HFFc6 (cell line): ENCODE measurements at places on chromosomes 3 and 15.

DNA sequence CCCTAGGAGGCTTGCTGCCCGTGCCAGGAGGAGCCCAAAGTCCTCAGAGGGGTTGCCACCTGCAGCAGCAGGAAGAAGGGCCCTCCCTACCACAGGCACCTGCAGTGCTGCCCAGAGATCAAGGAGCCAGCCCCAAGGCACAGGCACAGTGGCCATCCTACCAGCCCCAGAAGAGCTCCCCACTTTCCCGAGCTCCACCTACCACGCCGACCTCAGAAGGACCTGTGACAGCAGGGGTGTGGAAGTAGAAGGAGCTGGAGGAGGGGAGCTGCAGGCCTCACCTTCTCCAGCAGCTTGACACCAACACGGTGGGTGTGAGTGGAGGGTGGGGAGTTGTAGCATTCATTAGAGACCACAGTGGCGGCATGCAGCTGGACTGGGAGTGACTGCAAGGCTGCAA lies 485.8 kb downstream of the GABRG3 start:
- DNase-seq: no peak

DNA sequence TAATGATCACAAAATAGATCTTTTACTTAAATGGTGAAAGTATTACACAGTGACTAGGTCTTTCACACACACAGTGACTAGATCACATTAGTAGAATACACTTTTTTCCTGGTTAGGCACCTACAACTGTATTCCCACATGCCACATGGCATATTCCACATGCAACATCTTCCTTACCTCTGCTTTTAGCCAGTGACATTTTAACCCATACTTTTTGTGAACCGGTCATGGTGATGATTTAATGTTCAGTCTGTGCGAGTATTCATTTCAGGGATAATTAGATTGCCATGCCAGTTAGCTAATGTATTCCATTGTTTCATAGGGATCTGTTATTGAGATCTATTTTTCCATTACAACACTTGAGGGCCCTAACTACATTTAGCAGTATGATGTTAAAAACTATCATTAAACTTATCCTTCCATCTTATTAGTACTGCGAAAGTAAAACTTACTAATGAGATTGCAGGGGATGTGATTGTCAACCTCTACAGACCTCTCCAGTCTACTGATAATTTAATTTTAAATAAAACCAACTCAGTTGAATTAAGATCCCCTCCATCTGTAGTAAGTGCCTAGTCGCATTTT lies 28.3 kb downstream of the TSEN2 start:
- no peak for DNase-seq

- DNase-seq: no peak
Measured at GRCh38 chr3:194107107-194107506, 28.8 kb upstream of the HES1 start.

DNA sequence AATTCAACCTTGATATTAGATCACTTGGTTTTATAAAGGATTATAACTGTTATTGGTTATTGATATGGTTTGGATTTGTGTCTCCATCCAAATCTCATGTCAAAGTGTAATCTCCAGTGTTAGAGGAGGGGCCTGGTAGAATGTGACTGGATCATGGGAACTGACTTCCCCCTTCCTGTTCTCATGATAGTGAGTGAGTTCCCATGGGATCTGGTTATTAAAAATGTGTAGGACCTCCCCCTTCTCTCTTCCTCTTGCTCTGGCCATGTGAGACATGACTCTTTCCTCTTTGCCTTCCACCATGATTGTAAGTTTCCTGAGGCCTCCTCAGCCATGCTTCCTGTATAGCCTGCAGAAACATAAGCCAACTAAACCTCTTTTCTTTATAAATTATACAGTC lies 136.0 kb upstream of the UBE2E2 start:
- DNase-seq: no peak

GRCh38 chr3:130853581-130853980 lies 40.3 kb upstream of the ATP2C1 start:
- DNase-seq: no peak

DNA sequence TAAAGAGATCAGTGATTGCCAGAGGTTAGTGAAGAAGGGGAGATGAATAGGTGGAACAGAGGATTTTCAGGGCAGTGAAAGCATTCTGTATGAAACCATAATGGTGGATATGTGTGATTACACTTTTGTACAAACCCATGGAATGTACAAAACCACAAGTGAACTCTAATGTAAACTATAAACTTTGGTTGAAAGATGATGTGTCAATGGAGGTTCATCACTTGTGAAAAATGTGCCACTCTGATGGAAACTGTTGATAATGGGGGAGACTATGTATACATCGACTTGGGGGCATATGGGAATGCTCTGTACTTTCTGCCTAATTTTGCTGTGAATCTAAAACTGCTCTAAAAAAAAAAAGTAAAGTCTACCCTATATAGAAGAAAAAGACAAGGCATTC lies 68.7 kb upstream of the ARHGEF3 start:
- DNase-seq: peak; percentile 38

DNA sequence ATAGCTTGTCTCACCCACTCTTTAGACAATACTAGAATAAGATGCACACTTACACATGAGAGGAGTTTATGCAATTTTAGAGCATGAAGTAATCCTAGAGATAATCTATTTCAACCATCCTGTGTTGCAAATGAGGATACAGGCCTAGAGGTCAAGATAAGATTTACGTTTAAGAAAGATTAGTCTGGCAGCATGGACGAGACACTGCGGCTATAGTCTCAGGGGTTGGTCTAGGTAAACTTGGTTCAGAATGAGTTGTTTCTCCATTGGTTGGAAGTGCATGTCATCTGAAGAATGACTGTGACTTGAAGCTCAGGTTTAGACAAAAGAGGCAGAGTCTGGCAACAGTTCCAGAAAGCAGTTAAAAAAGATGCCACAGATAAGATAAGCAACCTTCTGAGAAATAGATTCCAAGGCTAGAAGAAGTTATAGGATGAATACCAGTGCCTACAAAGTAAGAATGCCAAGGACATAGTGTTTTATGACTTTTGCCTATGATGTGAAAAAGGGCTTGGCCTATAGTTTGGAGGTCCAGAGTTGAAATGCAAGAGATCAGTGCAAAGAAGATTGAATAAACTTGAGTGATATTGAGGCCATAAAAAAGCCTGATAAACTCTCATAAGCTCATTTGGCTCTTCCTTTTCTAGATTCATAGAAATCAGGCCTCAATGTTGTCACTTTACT lies 631.0 kb downstream of the SQOR start:
- DNase-seq: no peak

DNA sequence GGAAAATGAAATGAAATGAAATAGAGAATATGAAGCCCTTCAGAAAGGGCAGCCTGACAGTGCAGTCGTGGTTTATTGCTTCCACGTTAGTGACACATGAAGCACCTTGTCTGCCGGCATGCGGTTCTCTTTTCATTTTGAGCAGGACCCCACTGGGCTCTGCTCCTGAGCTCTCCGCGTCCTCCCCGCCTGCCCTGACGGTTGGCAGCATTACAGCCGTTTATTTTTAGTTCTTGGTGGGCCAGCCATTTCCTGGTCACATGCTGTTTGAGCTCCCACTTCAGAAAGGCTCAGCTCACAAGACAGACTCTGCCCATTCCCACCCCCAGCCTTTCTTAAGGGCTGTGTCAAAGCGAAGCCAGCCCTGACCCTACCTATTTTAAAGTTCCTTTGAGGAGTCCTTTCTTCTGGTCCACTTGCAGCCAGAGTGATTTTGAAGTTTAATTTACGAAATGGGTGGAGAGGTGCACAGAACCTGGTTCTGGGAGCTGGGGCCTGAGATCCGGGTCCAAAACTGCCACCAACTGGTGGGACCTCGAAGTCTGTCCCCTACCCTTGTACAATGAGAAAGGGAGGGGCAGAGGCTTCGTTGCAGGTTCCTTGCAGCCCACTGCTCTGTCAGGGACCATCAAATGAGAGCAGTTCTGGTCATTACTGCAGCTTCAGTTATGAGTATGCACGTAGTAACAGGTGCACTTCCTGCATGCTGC lies 60.1 kb downstream of the MGLL start:
- no peak for DNase-seq

- DNase-seq: peak; percentile 35
Measured at GRCh38 chr3:15356176-15356575, 23.8 kb upstream of the SH3BP5 start.

DNA sequence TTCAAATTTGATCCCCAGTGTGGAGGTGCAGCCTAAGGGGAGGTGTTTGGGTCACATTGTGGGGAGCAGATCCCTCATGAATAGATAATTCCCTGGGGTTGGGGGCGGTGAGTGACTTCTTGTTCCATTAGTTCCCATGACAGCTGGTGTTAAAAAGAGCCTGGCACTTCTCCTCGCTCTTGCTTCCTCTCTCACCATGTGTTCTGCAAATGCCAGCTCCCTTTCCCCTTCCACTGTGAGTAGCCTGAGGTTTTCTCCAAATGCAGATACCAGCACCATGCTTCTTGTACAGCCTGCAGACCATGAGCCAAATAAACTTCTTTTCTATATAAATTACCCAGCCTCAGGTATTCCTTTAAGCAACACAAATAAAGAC lies 23.1 kb downstream of the RIOX2 start:
- DNase-seq: no peak

- no peak for DNase-seq
Measured at GRCh38 chr3:125662675-125663074, 67.4 kb upstream of the OSBPL11 start.

GRCh38 chr3:134610432-134611385 lies 40.1 kb downstream of the KY start:
- no peak for DNase-seq

- DNase-seq: no peak
Measured at GRCh38 chr3:71312461-71312860, 271.1 kb downstream of the FOXP1 start.

- peak; percentile 36 for DNase-seq
Measured at GRCh38 chr3:107855710-107856109, 235.1 kb downstream of the CD47 start.

GRCh38 chr3:33004961-33005360 lies 53.5 kb downstream of the CCR4 start:
- DNase-seq: no peak

DNA sequence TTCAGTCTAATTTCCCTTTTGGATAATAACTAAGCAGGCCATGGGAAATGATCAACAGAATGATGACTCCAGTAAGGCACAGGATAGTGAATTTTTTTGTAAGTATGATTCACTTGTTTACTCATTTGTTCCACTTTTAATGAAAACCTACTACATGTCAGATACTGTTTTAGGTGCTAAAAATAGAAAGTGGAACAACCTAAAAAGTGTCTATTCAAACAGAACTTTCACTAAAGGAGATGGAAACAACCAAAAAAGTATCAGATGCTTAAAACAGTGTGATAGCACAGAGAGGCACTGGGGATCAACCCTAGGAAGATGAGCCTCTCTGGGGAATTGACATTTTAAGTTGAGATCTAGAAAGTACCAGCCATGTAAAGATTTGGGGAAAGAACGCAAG lies 11.1 kb downstream of the RYK start:
- peak; percentile 30 for DNase-seq

DNA sequence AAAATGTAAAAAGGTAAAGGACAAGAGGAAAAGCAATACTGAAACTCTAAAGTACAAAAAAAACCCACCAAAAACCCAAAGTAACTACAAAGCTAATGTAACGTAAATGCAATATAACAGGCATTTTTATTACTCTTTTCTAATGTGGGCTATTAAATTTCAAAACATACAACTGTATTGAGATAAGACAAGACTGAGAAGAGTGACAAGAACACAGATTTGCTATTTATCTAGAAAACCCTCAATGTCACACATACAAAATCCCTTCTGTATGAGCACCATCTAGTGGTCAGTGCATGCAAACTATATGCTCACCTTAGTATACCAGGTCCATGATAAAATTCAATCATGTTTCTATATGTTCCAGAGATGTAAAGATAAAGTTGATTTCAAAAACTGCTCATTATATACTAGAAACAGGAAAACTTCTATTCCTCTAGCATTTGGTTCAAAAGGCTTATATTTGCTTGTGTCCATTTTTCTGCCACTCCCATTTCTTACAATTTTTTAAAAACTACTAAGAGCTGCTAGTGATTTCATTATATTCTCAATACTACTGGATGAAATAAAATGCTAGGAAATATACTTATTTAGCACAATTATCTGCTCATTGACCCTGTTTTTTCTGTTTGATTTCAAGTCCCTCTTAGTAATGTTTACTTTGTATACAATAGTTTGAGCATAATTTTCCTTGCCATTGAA lies 111.4 kb downstream of the DLG1 start:
- DNase-seq: peak; percentile 37

DNA sequence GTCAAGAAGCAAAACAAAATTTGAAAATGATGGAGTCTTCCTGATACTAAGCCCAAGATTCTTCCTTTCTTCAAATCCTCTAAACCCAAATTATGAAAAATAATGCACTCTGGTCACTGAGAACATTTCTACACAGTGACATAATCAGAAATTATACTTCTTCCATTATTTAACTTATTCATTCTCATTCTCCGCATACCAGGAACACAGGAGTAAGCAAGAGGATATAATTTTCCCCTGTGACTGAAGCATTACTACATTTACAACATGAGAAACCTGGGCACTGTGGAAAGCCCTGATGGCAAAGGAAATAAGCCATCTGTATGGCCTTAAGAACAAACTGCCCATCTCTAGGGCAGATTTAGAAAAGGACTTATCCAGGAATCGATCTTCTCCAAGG lies 47.0 kb downstream of the EXD1 start:
- peak; percentile 25 for DNase-seq

DNA sequence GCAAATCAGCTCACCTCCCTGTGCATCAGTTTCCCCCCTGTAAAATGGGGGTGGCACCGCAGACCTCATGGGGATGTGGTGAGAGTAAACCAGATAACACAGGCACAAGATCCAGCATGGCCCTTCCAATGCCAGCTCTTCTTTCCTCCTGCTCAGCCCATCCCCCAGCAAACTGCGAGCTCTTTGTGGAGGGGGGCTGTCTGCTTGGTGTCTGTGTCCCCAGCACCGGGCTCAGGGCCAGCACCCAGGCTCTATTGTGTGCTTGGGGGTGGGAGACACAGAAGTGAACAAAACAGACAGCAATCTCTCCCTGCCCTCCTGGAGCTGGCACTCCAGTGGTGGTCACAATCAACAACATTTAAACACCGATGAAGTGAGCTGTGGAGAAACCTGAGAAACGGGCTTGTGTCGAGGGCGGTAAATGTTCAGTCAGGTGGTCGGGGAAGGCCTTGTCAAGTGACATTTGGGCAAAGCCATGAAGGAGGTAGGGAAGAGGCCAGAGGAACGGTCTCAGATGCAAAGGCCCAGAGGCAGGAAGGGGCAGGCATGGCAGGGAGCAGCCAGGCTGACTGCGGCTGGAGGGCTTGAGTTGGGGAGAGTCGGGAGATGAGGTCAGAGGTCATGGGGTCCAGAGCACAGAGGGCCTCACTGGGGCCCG lies 28.4 kb downstream of the GRIP2 start:
- no peak for DNase-seq

DNA sequence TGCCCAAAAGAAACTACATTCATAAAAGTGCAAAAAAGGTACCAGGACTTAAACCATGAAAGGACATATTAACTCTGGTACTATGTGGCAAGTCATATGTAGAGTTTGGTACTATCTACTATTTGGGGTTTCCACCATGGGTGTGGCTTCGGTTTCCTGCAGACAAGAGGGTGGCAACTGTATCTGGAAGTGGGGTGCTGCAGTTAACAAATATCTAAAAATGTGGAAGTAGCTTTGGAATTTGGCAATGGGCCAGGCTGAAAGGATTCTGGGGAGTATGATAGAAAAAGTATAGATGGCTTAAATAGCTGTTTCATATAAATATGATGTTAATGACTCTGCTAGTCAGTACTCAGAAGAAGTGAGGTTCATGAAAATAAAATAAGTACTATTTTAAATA lies 44.0 kb downstream of the PLSCR2 start:
- no peak for DNase-seq

- DNase-seq: no peak
Measured at GRCh38 chr3:62942227-62942626, 67.0 kb upstream of the CADPS start.
